Stimulated activated CD8-positive, alpha-beta memory T cell treated with anti-CD3 and anti-CD28 coated beads, Interleukin-7, amount 100 ng/mL, for 1 hour (primary cell): ENCODE measurements at places on chromosomes 1 and 21.

- no peak for DNase-seq
Measured at GRCh38 chr21:33976082-33977016, 60.7 kb upstream of the ATP5PO start.

GRCh38 chr1:72705921-72706320 is 423.6 kb upstream of the NEGR1 start:
- no peak for DNase-seq

GRCh38 chr1:157315544-157315943 is 177.3 kb upstream of the ETV3 start:
- DNase-seq, result no peak

- no peak for DNase-seq
Measured at GRCh38 chr21:25254491-25255174, 352.6 kb downstream of the MRPL39 start.

- no peak for DNase-seq
Measured at GRCh38 chr21:28754862-28755261, 237.8 kb downstream of the LTN1 start.

DNA sequence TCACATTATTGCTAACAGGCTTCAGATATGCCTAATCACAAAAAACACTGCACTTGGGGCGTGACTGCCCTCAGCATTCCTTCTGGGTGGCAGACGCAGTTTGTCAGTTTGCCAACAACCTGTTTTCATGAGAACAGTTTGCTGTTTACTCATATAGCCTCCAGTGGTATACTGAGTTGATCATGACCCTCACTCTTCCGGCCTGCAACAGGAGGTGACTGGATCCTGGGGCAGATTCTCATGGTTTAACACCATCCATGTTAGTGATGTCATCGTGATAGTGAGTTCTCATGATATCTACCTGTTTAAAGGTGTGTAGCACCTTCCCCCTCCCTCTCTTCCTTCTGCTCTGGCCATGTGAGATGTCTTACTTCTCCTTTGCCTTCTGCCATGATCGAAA is 555.2 kb downstream of the PLPP3 start:
- DNase-seq, result no peak
